Stimulated activated naive CD8-positive, alpha-beta T cell treated with anti-CD3 and anti-CD28 coated beads, Interleukin-15, Interleukin-2, amounts not matched to agents 100 U/mL and 50 U/mL, for 24 hours (primary cell): ENCODE measurements at places on chromosomes 11 and 22.

DNA sequence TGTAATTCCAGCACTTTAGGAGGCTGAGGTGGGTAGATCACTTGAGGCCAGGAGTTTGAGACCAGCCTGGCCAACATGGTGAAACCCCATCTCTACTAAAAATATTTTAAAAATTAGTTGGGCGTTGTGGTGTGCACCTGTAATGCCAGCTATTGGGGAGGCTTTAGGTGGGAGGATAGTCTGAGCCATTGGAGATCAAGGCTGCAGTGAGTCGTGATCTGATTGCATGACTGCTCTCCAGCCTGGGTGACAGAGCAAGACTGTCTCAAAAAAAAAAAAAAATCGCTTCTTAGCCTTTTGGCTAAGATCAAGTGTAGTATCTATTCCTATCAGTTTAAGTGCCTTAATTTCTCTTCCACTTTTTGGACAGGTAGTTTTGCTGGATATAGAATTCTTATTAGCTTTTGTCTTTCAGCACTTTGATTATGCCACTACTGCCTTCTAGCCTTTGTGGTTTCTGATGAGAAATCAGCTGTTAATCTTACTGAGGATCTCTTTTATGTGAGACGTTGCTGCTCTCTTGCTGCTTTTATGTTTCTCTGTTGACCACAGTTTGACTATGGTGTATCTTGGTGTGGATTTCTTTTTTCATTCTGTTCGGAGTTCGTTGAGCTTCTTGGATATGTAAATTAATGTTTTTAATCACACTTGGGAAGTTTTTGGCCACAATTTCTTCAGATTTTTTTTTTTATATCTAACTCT is 24.7 kb downstream of the CHEK1 start:
- DNase-seq, result no peak

- no peak for DNase-seq
These were observed 1312.3 kb downstream of the FAM181B start for GRCh38 chr11:81421251-81421860.

DNA sequence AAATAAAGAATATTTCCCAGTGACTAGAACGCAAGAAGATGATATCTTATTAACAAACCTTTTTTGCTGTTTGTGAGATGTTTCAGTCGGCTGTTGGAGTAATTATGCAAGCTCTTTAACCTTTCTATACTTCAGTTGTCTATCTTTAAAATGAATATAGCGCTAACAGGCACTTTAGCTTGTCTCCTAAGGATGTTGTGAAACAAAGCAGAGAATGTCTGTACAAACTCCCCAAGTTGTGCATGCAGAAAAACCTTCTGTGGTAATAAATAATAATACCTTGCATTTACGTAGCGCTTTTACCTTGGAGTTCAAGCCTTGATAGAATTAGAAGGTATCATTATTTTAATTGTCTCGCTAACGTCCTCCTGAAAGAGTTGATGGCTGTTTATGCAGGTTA is 1.9 kb upstream of the KDM2A start:
- DNase-seq, result no peak

DNA sequence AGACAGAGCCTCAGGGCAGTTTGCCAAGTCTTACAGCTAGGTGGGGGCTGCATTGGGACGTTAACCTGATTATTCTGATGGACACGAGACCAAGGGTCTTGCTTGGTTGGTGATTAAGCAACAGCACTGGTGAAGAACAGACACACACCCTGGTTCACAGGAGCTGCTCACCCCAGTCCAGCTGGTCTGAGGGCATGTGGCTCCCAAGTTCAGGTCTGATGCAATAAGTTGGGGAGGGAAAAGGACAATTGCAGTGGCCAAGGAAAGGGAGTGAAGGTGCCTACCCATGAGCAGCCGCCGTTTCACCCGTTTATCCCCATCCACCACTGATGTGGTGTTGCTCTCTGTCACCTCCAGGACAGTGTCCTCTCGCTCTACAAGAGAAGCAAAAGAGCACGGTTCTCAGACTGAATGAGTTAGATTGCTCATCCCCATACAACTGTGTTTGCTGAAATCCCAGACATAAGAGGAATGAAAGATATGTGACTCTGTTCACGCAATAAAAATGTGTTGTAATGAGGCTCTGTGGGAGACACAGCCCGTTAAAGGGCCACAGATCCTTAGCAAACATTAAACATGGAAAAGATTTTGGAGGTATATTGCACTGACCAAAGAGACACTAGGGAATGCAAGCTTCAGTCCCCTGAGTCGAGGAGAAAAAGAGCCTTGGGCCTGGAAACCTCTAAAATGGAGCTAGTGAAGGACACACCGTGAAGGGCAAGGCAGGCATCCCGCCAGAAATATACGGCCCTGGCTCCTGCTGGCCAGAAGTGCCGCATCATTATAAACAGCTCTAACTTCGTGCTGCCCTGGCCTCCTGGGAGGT is 25.6 kb downstream of the SCUBE2 start:
- DNase-seq, result no peak

DNA sequence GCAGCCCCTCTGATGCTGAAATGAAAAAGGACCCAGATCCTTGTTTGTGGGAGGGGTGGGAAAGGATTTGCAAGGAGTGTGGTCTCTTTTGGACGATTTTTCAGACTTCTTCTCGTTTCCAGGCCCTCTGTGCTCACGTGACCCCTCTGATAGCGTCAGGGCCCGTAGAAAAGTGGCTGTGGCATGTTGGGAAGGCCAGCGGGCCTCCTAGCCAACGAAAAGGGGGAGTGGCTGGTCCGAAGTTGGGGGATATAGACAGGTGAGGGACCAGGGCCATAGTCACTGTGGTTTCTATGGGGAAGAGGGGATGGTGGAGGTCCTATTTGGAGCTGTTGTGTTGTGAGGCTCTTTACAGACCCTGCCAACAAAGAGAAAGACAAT is 6.6 kb downstream of the PARVB start:
- DNase-seq, result no peak

GRCh38 chr11:11363674-11364073 is 10.6 kb upstream of the CSNK2A3 start:
- DNase-seq, result no peak

GRCh38 chr11:84256618-84257017 is 970.5 kb upstream of the CCDC90B start:
- DNase-seq, result no peak

- peak; percentile 57 for DNase-seq
These were observed 37.9 kb upstream of the PRR5 start for GRCh38 chr22:44664149-44664548.

GRCh38 chr11:131682373-131683015 is 312.1 kb downstream of the NTM start:
- no peak for DNase-seq

- DNase-seq, result no peak
These were observed 23.0 kb upstream of the GDPD4 start for GRCh38 chr11:77324508-77324907.

GRCh38 chr22:30605449-30606110 is 1.4 kb upstream of the TCN2 start:
- peak; percentile 62 for DNase-seq

DNA sequence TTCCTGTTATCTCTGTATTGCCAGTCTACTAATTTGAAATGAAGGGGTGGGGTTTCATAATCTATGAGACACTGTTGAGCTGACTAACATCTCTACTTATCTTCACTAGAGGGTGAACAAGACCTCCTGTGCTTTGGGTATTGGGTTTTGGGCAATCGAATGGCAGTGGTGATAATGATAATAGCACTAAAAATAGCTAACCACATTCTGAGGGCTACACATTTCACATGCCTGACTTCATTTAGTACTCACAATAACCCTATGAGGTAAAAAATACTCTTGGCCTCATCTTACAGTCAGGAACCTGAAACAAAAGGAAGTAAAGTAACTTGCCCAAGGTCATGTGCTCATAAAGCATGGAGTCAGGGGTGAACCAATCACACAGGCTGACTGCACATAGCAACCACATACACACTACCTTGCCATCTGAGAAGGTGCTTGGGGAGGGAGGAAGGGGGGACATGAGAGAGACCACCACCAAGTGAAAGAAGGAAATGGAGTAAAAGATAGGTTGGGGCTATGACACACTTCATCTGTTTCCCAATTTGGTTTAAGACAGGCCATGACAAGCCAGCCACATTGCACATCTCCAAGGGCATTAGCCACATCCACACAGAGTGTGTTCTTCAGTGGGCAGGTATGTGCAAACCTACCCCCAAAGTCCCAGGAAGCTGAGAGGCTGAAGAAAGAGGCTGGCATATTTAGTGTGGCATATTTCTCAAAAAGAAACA is 387.6 kb upstream of the DDI1 start:
- DNase-seq, result no peak

- DNase-seq, result peak; percentile 83
These were observed at the start of gene APOL2 for GRCh38 chr22:36239401-36240171. APOL2 (minus strand) TSS chr22:36239527; CDS start chr22:36233162, 6,365 bp downstream.

DNA sequence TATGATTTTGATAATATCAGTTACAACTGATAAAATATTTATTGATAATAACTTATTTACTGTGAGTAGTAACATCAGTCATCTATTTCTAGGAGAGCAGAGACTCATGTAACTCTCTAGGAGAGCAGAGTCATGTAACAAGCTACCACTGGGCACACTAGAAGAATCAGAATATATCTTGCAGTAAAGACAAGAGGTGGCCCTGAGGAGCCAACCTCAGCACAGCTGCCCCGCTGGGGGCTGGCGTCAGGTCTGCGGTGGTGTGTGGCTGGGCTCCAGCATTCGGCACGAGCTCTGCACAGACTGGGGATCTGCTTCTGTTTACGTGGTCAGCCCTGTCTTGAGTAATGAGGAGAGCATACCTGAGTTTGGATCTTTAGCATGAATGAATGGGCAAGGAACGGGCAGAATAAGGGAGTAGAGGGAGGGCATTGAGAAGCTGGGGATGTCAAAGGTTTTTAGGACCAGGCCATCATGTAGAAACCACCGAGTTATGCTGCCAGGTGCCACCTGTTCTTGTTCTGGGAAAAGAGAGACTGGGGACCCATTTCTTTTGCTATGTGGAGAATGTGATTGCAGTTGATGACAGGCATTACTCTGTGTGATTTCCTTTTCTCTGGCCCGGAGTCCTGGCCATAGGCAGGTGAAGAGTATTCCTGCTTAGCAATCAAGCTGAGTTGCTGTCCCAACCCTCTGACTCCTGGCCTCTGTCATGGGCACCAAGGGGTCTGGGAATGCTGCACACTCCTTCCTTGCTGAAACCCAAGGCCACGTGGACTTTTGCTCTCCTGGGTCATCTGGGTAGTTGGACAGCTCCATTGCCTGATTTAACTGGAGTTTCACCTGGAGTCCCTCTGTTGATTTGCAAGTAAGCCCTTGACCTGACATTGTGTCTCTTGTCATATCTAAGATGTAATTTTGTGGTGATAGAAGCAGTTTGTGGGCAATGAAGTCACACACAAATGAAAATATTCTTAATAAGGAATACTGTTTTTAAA is 50.9 kb upstream of the HEPHL1 start:
- DNase-seq, result no peak

DNA sequence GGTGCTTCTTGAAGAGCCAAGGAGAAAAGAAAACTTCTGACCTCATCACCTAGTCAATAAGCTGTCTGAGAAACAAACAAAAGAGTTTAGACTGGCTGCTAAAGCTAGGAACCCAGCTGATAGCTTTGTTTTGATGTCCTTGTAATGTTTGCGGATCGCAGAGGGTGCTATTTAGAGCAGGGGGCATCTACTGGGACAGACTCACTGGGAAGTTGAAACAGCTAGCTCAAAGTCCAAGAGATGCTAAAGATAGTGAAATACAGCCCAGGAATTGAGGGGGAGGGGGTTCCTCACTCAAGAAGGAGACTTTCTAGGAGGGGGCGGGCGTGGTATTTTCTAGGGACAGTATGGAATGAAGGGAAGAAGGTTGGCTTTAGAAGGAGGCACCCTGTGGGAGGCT is 18.9 kb downstream of the ZBTB16 start:
- no peak for DNase-seq

GRCh38 chr22:21942407-21943343 is 10.0 kb downstream of the PPM1F start:
- peak; percentile 45 for DNase-seq

DNA sequence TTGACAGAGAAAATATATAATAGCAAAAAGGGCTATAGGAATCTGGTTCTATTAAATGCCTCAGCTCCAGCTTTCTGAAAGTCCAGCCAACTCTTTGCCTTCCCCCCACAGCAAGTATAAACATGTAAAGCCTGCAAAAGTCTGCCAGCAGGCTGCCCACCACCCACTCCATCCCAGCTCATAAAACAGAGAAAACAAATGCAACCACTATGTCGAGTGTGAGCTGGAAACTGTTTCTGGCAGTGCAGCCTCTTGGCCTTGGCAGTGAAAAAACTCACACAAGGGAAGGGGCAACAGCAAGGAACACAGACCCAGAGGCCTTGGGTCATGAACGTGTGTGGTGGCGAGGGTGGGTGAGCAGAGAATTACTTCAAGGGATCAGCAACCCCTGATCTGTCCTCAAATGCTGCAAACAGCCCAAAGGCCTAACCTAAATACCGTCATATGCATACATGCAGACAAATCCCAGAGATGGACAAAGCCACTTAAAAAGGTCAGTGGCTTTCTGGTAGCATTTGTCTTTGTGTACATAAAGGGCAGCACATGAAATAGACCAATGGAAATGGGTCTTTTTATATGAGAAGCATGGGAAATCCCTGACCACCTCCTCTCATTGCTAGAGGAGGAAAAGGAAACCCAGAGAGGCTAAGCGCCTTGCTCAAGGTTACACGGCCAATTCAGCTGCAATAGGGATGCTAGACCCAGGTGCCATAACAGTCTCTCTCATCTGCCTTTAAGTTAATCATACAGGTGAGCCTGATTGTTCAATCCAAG is 74.8 kb downstream of the NAT10 start:
- no peak for DNase-seq

DNA sequence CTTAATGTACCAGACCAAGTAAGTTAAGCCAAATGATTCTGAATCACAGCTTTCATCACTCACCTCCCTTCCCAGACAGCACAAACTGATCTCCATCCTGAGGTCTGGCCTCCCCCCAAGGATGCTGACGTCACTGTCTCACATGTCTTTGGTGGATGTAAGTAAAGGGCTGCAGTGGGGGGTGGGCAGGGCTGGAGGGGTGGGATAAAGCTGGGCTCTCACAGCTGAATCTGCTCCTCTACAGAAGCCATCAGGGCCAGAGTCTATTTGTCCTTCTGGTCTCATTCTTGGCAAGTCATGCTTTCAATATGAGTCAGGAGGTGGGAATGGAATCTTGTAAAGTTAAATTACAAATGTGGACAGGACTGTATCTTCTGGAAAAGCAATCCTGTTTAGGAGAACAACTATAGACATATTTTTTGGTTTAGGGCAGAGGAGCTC is 32.7 kb downstream of the P4HA3 start:
- no peak for DNase-seq

GRCh38 chr22:50140615-50141014 is 29.9 kb upstream of the PANX2 start:
- no peak for DNase-seq

DNA sequence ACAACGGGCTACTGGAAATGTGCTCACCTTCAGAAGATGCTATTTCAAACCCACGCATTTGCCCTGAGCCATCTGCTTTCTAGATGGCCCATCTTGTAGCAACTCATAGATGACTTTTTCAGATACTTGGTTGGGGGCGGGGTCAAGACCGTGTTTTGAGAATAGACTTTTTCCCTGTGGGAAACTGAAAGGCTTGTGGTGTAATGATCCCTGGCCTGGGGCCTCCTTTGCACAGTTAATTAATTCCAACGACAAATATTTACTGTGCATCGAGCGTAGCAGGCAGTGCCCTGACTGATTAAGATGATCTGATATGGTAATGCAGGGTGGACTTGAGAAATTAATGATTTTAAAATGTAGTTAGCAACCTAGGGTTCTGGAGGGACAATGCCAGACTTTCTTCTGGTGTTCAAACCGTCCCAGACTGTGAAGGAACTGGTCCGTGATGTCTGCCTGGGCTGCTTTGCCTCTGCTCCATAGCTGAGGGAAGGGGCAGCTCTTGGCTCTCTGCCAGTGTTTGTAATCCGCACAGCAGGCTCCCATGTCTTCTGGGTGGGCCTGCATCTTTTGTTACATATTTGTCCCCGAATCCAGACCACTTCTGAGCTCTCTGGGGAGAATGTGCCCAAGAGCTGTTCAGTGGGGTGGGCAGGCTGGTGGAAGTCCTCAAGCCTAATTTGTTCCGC is 84.8 kb downstream of the ADAMTS15 start:
- DNase-seq, result no peak
